ENCODE measurements at places on chromosomes 11 and 22. TPM values are rescaled to one million over a fixed set of nuclear protein-coding genes. Genes with fewer than 3 reads are reported as not detected.

Gene TKFC
- 92.5 TPM for total RNA-seq

Gene APOBEC3C
- total RNA-seq: 143 TPM

DNA sequence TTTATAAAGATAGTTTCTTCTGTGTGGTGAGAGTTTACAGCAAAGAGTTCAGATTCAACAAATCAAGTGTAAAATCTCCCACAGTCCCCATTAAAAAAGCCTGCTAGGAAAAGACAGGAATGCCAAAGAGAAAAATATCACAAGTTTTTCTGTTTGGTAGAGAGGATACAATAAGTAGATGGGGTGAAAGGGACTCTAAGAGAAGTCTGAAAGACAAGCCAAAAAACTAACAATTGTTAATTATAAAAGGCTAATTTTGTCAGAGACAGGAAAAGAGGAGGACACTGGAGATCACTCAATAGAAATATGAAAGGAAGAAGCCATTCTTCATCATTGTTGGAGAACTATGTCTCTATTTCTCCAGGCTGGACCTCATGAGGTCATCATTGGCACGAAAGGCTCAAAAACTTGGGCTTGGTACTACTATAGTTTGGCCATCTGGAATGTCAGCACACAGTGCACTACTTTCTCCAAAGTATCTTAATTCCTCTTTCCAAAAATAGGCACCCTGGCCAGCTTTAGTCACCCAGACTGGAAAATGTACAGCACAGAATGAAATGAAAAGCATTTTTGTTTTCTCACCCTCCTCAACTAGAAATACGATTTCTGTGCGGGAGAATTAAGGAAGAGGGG lies 531 bp upstream of the SOX6 start:
- no peak for DNase-seq

DNA sequence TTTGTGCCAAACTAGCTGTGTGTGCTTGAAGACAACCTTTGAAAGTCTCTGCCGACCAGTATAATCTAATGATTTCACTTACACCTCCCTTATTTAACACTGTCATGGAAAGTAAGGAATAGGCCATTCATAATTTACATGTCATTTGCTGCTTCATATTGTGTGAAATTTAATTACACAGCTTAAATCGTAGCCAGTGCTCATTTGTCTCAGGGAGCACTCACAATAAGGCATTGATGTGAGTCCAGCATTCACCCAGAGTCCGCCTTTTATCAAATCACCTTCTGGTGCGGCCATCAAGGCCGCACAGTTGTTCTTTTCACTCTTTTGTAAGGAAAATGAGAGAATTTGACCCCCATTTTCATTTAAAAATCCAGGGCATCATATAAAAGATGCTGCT lies 46.9 kb downstream of the PAX6 start:
- DNase-seq: no peak

DNA sequence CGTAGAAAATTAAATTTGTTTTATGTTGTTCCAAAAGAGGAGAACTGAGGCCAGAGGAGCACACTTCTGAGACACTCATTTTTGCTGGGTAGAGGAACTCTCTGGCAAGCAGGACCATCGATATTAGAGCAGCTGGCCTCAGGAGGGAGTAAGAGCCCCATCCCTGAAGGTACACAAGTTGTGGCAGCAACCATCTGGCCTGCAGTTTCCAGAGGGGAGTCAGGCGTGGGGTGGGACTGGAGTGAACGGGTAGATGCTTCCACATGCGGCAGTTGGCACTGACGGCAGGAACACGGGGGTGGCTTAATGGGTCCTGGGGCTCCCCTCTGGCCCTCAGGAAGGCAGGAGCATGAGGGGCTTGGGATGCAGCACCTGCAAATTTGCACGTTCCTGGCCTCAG lies 13.2 kb upstream of the SSTR3 start:
- DNase-seq: no peak

DNA sequence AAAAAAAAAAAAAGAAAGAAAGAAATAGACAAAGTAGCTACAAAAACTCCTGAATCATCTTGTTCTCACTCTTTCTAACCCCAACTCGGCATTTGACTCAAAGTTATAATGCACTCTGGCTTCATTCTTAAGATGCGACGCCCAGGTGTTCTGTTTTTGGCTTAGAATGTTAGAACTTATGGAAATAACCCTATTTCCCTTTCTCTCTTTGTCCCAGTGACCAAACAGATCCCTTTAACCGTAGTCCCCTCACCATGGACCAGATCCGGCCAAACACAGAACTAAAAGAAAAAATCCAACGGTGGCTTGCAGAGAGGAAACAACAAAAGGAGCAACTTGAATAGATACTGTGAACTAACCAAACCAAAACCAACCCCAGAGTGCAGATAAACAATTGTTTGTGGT lies 5.3 kb upstream of the ATP5MG start:
- DNase-seq: no peak

DNA sequence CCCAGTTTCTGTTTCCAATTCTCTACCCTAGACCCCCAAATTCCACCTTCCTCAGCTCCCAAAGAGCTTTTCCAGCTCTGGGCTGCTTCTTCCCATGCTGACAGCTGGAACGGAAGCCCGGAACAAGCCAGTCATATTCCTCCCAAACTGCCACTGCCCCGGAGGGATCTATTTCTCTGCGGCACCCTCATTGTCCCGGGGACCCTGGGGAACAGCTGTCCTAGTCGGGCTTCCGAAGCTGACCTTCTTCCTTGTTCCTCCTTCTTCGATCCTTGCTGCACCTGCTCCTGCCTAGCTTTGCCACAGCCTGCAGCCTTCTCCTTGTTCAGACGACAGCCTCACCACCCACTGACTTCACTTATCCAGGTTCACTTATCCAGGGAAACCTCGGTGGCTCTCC lies 105.7 kb downstream of the TSPAN18 start:
- no peak for DNase-seq

DNA sequence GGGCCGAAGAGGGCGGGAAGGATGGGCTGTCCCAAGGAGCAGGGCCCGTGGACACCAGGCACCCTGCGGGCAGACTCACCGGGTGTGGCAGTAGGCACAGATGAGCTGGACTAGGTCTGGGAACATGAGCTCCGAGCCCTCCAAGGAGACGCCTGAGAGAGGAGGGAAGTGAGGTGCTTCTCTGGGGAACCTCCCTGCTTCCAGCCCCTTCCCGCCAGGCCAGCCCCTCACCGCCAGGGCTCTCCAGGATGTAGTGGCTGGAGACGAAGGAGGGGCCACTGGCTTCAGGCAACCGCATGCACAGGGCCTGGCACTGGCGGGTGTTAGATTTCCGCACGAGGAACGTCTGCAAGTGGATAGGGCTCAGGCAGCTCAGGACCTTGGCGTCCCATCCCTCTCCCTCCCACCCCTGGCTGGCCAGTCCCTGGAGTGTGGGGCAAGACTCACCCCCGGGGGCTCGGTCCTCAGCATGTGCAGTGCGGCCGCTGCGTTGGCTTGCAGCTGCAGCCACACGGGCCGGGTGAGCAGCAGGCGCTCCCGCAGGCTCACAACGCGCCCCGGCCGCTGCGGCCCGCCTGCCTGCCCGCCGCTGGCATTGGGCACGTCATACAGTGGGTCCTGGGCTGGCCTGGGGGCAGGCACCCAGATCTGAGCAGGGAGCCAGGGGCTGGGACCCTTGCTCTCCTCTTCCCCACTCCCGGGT lies 552 bp downstream of the RIN1 start:
- DNase-seq: no peak

DNA sequence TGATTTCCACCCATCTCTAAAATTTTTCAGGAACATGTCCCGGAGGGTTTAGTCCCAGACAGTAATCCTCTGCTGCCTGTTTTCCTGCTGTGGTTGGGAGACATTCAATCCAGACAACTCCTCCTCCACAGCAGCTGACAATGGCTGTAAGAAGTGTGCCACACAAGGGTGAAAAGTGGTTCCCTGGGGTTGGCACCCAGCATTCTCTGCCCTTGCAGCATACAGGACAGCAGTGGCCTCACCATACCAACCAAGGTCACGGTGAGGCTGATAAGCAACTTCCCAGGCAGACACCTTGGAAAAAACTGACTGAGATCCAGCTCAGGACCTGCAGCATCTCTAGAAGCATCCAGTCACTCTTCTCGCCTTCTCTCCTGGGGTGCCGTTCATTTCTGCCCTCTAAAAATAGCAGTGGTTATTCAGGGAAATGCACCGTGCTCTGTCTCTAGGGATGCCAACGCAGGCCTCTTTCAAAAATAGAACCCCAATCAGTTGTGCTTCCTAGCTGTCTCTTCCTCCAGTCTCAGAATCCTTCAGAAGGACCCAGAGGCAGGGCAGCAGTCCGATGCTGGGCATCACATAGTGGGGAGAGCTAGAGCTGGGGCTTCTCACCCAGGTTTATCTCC lies 241.0 kb downstream of the TENM4 start:
- DNase-seq: no peak

- no peak for DNase-seq
Observed at GRCh38 chr11:46271875-46272815, 5.3 kb upstream of the CREB3L1 start.

GRCh38 chr22:48504519-48505140 lies 1323.0 kb downstream of the BRD1 start:
- DNase-seq: no peak

DNA sequence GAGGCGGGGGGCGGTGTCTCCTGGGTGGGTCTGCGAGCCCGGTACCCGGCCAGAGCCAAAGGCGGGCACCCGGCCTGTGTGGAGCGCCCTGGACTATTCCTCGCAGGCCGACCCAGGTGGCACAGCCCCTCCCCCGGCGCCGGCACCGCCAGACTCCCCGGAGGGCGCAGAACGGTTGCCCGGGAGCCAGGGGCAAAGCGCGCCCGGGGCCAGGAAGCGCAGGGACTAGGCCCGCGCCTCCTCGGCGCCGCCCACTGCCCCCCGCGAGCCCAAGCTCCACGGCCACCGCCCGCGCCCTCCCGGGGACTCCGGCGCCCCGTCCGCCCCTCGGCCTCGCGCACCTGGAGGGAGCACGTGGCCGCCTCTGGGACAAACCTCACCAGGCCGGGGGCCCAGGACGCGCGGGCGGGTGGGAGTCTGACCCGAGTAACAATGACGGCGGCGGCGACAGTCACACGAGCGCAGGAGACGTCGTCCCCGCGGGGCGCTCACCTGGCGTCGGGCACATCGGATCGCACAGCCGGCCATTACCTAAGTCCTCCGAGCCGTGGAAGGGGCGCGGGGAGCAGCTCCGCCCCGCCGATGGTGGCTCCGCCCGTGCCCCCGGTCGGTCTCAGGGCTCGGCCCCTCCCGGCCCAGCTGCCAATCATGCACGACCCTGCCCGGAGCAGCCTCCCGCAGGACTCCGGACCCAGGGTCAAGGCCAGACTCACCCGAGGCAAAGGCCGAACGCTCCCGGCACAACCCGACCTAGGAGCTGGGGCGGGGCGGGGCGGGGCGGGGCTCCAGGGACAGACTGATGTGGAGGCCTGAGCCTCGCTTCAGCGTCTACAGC lies 7.4 kb downstream of the PLXNB2 start:
- no peak for DNase-seq

DNA sequence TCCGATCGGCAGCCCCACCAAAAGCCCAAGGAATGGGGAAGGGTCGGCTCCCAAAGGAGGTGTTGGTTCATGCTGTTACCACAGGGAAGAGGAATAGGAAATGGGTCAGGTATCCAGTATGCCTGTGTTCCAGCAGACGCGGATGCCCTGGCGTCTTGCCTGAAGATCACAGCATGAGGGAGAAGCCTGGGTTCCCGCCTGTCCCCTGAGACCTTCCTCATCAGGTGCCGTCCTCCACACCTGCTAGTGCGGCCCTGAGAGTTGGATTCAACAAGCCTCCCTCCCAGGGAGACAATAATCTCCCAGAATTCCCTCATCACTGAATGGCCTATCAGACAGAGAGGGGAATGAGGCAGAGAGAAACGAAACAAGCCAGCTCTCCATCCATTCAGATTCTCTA lies 92.2 kb downstream of the SPATA19 start:
- DNase-seq: no peak

DNA sequence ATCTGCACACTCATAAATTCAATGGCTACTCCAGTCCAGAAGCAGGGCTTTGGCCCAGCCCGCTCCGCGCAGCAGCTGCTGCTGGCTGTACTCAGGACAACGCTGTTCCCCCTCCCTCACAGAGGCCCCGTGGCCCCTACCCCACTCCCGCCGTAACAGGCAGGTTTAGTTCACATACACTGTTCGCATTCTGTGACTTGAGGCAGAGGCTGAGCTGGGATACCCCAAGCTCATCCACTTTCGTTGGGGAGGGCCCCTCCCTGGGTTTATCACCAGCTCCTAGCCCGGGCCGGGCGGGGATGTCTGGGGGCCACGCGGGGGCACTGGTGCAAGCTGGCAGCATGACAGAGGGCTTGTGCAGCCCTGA lies 52.4 kb downstream of the SYT13 start:
- DNase-seq: no peak

- DNase-seq: no peak
Observed at GRCh38 chr22:46673205-46673604, 53.0 kb downstream of the GRAMD4 start.
